ENCODE measurements at places on chromosomes 3 and 15. TPM values are rescaled to one million over a fixed set of nuclear protein-coding genes. Genes with fewer than 3 reads are reported as not detected.

DNA sequence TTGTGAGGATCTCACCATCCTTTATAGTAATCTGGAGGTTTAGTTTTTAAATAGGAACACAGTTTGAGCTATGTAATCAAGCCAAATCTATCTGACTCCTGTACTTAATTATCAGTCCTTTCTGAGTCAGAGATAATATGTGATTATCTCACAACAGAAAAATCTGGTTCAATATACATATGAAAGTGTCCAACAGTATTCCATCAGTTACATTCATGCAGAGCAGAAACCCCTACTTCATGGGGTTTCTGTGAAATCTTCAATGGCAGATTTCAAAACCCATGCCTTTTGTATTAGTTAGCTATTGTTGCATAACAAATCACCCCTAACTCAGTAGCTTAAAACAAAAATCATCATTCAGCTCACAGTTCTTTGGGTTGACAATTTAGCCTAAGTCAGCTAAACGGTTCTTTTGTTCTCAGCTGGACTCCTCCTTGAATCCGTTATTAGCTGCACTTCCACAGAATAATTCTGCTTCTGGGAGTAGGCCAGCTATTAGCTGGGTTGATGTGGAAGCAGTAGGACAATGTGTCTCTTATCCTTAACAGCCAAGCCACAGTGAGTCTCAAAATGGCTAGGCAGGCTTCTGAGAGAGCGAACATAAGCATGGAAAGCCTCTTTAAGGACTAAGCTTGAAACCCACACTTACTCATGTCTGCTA lies 42.9 kb upstream of the ARPP21 start:
- DNase-seq = no peak

- DNase-seq = no peak
Measured at GRCh38 chr3:152100491-152101132, 168.1 kb upstream of the MBNL1 start.

DNA sequence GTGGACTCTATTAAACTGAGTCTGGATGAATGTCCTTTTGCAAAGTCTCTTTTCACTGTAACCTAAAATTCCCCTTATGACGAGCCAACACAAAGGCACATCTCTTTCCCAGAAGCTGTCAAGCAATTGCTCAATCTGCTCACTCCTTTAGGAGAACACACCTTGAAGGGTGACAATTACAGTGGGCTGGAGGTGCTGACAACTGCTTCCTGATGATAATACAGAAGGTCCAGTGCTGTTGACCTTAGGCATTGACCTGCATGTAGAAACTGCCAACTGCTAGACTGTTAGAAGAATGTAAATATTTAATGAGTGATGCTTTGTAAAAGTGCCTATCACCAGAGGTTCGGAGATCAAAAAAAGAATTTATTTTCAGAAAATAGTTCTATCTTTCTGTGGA lies 757.7 kb downstream of the GRM7 start:
- DNase-seq = no peak

DNA sequence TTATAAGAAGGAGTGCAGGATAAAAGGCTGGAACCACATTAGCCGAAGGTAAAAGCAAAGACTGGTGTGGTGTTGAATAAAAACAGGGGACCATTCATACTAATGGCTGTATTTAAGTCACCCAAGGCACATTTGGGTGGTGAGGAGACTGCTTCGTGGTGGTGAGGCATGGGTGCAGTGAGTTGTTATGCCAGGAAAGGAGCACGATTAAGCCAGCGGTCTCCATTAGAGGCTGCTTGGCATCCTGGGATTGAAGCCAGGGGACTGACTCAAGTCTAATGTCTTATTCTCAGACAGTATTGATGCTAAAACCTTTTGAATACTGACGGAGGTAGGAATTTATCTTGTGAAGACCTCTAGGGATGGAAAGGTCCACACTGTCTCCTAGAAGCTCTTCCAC lies 21.9 kb downstream of the FEM1B start:
- no peak for DNase-seq

DNA sequence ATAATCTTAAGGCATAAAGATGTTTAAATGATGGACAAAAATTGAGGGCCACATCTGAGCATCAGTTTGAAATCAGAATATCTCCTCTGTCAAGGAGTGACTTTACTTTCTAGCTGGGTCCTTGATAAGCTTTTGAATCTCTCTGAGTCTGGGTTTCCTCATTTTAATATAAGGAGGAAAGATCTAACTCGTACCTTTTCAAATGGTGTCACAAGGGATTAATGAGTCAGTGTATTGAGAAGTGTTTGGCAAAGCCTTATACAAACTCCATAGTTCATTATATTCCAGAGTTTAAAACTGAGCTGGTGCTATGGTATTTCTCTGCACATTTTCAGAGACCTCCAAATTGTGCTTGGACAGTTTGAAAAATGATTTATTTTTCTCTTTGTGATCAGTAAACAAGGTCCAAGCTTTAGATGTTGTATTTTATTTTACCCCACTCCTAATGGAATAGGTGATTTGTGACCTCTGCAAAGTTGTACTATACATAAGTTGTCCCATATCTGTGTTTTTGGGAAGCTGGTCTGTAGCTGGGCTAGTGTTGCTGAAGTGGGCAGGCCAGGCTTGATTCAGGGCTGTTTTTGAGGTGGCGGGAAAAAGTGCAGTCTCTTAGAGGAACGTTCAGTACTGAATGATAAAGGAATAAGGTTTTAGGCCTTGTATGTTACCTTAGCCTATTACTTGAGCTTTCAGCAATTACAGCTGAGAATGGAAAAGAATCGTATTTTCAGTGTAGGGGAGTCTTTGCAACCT lies 5.6 kb downstream of the FNDC3B start:
- DNase-seq = no peak

DNA sequence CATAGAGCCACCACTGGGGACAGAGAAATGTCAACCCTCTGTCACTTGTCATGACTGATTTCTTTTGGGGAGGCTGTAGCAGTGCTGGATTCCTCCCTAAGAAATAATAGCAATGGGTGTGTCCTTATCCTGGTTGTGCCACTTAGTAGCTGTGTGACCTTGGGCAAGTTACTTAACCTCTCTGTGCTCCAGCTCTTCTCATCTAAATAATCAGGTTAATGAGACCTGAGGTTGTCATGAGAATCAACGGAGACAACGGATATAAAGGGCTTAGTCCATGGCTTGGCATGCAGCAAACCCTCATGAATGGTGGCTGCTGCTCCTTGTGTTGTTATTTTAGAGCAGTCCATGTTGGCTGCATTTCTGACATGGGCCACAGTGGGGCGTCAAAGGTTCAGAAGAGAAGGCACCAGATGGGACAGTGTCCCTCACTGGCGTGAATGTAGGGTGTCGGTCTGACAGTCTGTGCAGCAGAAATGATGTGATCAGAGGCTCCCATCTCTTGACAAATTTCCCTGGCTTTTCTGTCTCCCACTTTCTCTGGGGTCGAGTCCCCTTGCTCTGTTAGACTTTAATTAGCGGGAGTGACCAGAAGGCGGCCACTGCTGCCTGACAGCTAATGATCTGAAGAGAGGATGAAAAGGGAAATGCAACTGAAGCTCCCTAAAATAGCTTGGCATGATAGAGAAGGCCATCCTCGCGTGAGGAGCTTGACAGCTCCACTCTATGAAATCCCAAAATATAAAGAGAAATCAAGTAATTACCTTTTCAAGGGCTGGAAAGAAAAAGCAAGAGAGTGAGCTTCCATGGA lies 209.4 kb downstream of the CADPS start:
- DNase-seq = no peak

DNA sequence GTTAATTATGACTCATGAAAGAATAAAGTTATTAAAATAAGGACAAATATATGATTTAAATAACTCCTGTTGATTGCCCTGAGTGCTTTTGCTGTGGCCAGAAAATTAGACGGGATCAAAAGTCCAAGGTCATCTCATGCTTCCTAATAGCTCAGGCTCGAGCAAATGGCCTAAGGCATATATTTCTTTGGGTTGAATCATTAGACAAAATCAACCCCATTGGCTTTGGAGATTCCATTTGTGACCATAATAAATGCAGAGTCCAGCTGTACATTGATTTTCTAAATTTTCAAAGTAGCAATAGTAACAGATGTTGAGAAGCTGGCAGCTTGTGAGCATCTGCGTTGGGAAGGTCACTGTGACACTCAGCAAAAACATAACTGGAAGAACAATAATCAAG lies 464.5 kb upstream of the TGFBR2 start:
- no peak for DNase-seq

The TTC23 gene
- polyA plus RNA-seq = 0.34 TPM

DNA sequence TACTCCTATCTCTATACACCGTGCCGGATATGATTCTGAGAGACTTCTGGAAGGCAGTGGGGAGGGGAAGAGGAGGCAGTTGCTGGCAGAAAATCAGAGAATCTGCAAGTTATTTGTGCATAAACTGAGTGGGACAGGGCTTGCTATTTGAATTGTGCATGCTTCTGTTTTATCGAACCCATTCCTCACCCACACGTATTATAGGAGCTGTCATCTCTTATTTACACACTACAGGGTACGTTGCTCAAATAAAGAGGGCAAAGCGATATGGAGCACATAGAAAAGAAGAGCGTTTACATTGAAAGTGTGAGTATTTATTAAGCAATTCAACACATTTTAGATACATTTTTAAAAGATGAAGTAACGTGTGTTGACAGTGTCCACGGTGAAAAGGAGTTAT lies 191.6 kb downstream of the CPNE4 start:
- no peak for DNase-seq

DNA sequence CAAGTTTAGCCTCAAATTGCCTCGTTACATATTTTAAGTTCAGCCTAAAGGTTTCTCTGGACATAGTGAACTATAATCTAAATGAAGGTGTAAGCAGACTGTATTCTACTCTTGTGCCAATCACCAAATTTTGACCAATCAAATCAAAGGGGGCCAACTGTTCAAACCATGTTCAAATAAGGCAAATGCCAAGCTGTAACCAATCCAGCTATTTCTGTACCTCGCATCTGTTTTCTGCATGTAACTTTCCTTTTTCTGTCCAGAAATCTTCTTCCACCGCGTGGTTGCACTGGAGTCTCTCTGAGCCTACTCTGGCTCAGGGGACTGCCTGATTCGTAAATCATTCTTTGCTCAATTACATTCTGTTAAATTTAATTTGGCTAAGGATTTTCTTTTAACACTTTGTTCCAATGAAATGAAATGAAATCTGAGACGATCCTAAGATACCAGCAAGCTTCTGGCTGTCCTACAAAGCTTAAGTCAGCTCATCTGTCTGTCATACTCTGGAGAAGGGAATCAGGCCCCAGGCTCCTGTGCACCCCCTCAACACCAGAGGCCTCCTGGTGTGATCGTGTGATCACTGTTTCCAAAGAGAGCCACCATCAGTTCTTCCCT lies 53.2 kb upstream of the ZNF148 start:
- no peak for DNase-seq

The IMPG2 gene
- not detected for polyA plus RNA-seq

The TMPRSS7 gene
- polyA plus RNA-seq = 0.09 TPM

DNA sequence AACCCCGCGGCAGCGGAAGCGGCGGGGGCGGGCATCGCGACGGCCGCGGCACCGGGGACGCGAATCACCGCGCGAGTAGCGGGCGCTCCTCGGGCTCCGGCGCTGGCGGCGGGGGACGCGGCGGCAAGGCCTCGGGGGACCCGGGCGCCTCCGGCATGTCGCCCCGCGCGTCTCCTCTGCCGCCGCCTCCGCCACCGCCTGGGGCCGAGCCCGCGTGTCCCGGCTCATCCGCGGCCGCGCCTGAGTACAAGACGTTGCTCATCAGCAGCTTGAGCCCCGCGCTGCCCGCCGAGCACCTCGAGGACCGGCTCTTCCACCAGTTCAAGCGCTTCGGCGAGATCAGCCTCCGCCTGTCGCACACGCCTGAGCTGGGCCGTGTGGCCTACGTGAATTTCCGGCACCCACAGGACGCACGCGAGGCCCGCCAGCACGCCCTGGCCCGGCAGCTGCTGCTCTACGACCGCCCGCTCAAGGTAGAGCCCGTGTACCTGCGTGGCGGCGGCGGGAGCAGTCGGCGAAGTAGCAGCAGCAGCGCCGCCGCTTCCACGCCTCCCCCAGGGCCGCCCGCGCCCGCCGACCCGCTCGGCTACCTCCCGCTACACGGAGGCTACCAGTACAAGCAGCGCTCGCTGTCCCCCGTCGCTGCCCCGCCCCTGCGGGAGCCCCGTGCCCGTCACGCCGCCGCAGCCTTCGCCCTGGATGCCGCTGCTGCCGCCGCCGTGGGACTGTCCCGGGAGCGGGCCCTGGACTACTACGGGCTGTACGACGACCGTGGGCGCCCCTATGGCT lies 675 bp downstream of the RBM15B start:
- peak; percentile 64 for DNase-seq

GRCh38 chr3:140910860-140911259 lies 30.8 kb upstream of the SLC25A36 start:
- no peak for DNase-seq

The MAP2K1 gene
- 37.2 TPM for polyA plus RNA-seq

- peak; percentile 30 for DNase-seq
Measured at GRCh38 chr15:65778269-65778668, 13.8 kb downstream of the DENND4A start.

The LSG1 gene
- polyA plus RNA-seq = 41.7 TPM

DNA sequence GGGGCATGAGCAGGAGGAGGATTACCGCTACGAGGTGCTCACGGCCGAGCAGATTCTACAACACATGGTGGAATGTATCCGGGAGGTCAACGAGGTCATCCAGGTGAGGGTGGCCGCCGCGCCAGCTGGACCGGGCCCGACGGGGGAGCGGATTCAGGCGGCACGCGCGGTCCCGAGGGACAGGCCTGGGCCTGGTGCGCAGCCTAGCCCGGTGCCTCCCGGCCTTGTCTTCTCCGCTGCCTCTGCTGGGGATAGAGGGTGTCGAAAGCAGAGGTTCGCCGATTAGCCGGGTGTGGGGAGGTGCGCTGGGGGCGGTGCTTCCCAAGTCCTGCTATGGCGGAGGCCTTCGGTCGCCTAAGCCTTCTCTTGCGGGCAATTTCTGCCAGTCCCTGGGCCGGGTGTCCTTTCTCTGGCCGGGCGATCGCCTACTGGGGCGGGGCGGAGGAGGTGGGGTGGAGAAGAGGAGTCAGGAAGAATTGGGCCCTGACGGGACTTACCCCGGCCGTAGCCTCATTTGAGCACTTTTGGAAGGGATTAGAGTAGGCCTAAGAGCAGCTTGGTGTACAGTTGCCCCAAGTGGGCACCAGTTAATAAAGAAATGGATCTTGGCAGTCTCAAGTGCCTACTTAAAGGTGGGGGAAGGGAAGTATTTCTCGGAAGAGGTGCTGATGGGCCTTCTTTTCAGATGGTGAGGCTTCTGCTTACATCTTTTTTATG lies 940 bp downstream of the ARIH1 start:
- DNase-seq = peak; percentile 79

Measured in naive thymus-derived CD4-positive, alpha-beta T cell (primary cell).